Stimulated activated naive CD4-positive, alpha-beta T cell treated with Interleukin-2 at 50 U/mL for 16 hours (primary cell): ENCODE measurements at places on chromosomes 7 and 10.

DNA sequence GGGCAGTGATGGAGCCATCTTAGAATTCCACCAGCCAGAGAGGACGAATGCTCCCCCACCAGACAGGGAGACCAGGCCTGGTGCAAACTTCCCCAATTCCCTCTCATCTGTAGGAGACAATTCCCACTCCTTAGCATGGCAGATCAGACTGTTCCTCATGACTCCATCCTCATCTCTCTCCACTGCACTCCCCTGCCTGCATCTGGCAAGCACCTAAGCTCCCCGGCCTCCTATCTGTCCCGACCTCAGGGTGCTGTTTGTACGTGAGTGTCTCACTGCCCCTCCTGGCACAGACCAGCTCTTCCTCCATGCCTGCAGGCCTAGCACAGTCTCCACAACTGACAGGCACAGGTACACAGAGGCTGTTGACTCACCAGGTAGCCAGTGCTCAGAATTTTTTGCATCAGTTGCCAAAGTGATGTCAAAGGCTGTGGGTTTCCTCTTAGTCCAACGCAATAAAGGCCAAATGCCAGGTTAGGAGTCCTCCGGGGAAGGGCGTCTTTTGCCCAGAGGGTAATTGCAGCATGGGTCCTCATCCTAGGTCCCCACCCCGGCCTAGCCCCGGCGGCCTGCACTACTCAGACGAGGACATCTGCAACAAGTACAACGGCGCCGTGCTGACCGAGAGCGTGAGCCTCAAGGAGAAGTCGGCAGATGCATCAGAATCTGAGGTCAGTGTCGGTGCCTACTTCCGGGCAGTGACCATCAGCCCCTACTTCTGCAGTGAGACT, 436.8 kb upstream of the FOXK1 start:
- no peak for DNase-seq

GRCh38 chr10:91539930-91540329, 92.9 kb downstream of the PPP1R3C start:
- DNase-seq, result no peak

DNA sequence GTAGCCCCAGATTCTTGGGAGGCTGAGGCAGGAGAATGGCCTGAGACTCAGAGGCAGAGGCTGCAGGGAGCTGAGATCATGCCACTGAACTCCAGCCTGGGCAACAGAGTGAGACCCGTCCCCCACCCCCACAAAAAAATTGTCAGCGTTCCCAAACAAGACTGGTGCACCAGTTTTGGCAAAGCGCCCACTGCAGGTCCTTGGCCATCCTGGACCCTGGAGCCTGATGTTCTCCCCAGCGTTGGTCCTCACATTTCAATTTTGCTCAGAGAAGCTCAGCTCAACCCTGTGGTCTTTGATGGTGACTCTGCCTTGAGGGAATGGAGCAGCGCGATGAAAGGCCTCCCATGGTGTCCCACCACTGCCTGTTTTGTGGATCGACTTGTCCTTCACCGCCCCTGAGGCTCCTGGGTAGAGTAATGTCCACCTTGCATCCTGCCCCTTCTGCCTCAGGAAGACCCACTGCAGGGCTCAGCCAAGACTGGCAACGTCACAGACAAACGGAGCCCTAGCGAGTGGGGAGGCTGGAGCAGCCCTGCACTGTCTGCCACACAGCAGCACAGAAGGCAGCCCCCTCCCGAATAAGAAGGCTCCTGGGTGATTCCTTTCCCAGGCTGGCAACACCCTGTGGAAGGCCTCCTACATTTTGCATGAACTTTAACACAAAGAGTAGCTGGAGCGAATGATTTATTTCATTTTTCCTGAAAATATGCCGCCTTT, 410.9 kb downstream of the TCERG1L start:
- no peak for DNase-seq

DNA sequence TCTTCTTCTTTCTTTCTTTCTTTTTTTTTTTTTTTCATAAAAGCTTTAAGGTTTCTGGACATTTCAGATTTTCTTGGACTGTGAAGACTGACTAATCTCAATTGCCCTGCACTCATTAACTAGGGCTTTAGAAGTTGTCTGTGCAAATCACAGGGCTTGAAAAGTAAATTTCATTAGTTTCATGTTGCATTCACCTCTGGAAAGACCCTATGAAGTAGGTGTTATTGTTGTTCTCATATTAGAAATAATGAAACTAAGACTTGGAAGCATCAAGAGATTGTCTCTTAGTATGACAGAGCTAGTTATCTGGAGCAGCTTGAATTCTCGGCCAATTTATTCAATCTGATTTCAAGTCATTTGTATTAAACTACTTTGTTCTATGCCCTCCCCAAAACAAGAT, 28.2 kb upstream of the SEMA3D start:
- DNase-seq, result no peak

GRCh38 chr10:65907199-65907712, 1018.6 kb upstream of the LRRTM3 start:
- no peak for DNase-seq
